ENCODE measurements at places on chromosomes 7 and 10.

GRCh38 chr7:123692471-123692877, 36.8 kb downstream of the LMOD2 start:
- no peak for DNase-seq

- DNase-seq = no peak
Measured at GRCh38 chr10:61385231-61386001, 67.8 kb downstream of the TMEM26 start.

GRCh38 chr10:79221110-79222051, 125.9 kb upstream of the PPIF start:
- no peak for DNase-seq

- no peak for DNase-seq
Measured at GRCh38 chr7:28674359-28674782, 262.1 kb downstream of the CREB5 start.

GRCh38 chr7:111605246-111605645, 43.0 kb upstream of the IMMP2L start:
- no peak for DNase-seq

DNA sequence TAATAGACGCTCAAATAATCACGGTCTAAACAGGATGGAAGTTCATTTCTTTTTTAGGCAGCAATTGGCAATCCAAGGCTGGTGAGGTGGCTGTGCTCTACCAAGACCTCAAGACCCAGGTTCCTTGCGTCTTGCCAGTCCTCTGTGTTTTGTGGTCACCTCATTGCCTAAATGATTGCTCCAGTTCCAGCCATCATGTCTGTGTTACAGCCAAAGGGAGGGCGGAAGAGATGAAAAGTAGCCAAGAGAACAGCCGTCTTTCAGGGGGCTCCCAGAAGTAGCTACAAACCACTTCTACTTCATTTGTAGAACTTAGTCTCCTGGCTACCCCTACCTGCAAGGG, 19.2 kb upstream of the C10orf67 start:
- DNase-seq = no peak

GRCh38 chr7:5088906-5089305, 43.2 kb downstream of the RBAK start:
- no peak for DNase-seq

DNA sequence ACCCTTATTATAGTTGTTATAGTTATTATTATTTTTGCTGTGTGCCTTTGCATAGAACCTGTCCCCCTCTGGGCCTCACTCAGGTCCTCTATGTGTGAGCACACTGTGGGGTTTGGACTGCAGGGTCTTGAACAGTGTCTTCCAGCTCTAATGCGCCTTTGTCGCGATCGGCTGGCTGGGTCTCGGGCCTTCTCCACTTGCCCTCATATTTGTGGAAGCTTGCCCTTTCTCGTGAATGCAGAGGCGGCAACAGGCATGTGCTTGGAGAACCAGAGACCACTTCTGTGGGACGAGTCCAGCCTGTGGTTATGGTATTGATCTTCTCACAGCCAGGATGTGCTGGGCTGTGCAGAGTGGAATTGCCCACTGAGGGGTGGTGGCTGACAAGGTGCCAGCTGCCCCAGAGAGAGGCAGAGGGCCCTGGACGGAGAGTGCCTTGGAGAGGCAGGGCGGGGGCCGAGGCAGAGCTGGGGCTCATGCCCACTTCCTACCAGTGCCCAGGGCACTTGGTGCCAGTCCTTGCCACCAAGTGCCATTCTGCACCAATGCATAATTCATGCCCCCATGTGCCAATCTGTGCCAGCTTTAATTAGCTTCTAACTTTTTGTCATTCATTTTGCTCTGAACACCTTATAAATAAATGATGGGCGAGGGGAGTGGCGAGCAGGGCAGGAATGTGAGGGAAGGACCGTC, 6.8 kb upstream of the CDH23 start:
- DNase-seq = no peak

DNA sequence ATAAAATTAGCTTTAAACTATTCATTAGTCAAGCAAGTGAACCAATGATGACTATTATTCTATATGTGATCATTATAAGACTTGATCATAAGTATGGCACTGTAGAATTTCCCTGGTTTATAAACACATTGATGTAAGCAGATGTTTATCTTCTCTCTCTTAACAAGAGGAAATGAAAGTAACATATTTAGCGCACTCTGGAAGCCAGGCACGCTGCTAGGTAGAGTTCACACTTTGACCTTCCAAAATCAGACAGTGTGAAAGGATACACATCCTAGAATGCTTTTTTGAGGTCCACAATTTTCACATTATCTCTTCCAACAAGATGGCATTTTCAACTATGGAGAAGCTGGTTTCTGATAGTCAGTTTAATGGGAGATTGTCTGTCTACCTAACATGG, 529.4 kb upstream of the IGFBP3 start:
- no peak for DNase-seq

GRCh38 chr10:94591461-94592205, 46.0 kb downstream of the HELLS start:
- DNase-seq = peak; percentile 31

GRCh38 chr7:150940431-150941102, 37.6 kb downstream of the KCNH2 start:
- no peak for DNase-seq

Measured in GM06990 (cell line).